ENCODE measurements at places on chromosomes 4 and X.

DNA sequence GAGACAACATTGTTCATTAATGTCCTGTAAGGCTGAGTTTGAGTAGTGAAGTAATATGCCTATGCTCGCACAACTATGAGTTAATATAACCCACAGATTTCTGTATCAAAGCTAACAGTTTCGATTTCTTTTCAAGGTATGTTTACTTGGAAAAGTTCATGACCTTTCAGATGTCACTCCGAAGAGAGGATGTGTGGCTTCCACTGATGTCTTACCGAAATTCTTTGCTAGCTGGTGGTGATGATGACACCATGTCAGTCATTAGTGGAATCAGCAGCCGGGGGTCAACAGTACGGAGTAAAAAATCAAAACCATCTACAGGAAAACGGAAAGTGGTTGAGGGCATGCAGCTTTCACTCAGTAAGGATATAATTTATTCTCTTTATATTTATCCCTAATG is 124.9 kb downstream of the STAG2 start:
- no peak for DNase-seq

DNA sequence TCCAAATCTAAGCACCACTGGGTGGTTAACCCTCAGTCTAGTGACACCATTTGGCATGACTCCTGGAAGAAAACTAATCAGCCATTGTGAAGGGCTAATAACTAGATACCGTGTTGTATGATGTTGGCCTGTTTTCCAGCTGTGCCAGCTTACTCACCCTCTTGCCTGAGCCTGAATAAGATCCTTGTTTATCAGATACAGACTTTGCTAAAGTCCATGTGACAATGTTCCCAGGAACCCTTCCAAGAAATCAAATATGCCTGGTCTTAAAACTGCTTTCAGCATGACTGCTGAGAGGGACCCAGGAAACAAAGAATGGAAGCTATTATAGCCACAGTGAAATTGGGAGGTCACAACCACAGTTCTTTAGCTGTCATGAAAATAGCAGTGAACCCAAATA is 640.8 kb upstream of the INTU start:
- DNase-seq, result no peak

DNA sequence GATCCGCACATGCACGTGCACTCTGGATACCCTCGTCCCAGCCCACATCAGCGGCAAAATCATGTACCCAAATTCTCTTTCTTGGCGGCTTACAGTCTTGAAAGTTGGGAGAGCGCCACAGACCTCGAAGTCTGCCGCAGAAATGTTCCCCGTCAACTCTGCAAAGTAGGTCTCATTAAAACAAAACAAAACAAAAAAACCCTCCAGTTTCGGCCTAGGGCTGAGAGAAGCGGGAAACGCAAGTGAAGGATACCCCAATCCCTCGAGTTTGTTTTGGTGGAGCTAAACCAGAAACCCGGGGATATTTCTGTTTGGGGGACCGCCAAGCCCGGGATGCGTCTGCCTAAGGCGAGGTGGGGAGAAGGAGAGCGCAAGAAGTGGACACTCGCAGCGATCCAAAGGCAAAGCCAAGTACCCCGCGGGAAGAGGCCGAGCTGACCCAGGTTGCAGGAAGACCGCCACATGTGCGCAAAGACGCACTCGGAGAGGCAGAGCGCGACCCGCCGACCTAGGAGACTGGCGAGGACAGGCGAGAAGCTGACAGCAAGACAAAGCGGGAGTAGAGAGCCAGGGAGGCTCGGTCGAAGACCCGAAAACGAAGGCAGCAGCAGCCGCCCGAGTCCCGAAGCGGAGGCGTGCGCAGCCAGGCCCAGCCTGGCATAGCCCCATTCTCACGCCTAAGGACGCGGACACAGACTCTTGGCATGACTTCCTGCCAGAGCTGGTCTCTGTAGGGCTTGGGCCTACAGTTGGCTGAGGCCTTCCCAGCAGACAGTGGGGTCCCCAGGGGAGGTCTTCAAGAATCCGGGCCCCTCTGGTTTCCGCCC is 49.6 kb upstream of the BCOR start:
- DNase-seq, result no peak

GRCh38 chr4:53322696-53323095 is 43.2 kb downstream of the SCFD2 start:
- no peak for DNase-seq

DNA sequence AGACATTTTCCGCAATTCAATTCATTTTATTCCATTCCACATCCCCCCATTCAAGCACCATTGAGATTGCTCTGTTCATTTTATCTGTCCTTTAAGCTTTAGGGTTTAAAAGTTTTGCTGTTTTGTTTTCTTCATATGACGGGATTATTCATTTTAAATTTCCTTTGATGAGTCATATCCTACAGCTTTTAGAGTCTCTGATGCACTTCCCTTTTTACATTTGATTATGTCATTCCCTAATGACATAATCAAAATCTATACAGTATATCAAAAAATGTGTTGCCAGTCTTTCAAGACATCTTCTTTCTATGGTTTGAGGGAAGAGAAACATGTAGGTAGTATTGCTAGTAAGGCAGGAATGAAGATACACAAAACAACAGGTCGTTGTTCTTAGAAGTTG is 456.3 kb downstream of the PDGFC start:
- DNase-seq, result no peak

DNA sequence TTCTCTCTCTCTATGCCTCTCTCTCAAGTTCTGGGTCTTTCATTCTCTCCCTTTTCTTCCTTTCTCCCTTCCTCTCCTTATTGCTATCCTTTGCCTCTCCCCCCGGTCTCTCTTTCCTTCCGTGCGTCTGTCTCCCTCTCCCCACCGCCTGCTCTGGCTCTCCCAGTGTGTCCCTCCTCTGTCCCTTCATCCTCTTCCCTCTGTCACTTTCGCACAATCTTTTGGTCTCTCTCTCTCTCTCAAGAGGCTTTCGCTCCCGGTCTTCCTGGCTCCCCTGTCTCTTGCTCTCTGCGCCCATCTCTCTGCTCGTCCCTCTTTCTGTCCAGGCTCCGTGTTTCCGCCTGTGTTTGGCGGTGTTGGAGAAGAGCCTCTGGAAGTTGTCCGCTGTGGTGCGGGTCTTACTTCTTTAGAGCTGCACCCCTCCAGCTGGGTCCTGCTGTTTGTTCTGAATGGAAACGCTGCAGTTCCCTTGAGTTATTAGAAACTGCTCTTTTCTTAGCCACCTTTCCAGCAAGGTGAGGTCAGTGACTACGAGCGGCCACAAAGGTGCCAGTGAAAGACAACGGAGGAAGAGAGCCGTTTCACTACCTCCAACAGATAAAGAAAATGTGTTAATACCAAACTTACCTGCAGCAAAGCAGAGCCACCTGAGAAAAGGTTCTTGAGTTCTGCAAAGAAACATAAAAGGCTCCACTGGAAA is 1.1 kb downstream of the BMPR1B start:
- DNase-seq, result no peak

DNA sequence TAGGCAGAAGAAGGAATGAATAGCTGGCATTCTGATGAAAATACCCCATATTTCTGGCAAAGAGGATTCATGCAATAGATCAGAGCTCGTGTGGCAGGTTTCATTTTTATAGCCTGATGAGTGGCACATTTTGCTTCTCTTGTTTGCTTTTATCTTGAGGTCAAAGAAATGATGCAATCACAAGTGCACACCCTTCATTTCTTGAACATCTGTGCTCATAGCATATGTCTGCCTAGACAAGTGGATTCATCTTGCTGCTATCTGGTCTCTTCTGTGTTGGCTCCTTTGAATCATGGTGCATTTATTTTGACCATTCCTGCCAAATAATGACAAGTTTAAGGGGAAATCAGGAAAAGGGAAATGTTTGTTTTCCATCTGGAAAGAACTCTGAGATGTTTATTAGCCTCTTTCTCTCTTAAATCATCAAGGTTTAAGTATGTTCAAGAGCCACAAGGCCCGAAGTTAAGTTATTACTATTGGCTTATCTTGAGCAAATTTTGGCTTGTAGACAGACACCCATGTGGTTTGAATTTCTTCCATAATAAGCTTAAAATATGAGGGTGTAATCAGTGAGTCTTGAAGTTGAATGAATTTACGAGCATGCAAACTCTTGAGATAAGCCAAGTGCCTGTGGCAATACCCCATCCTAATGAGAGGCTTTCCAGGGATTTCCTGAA is 59.3 kb upstream of the HS3ST1 start:
- DNase-seq, result no peak

- DNase-seq, result no peak
These were observed 125.8 kb upstream of the SLC7A11 start for GRCh38 chr4:138367942-138368341.
